Epithelial cell of proximal tubule (primary cell): ENCODE measurements at places on chromosomes 2 and 18.

GRCh38 chr2:159713631-159714246 is 1.4 kb downstream of the MARCHF7 start:
- DNase-seq: no peak

DNA sequence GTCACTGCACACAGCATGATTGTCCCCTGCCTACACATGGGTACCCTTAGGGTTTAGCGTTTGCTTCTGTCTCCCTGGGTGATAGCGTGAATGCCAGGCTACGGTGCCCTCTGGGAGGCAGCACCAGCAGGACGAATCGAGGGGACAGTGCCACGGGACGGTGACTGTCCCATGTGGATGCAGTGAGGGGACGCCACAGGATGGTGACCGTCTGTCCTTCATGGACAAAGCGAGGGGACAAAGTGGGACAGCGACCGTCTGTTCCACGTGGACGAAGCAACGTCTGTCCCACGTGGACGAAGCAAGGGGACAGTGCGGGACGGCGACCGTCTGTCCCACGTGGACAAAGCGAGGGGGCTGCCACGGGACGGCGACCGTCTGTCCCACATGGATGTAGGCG is 25.7 kb downstream of the CTDP1 start:
- no peak for DNase-seq

DNA sequence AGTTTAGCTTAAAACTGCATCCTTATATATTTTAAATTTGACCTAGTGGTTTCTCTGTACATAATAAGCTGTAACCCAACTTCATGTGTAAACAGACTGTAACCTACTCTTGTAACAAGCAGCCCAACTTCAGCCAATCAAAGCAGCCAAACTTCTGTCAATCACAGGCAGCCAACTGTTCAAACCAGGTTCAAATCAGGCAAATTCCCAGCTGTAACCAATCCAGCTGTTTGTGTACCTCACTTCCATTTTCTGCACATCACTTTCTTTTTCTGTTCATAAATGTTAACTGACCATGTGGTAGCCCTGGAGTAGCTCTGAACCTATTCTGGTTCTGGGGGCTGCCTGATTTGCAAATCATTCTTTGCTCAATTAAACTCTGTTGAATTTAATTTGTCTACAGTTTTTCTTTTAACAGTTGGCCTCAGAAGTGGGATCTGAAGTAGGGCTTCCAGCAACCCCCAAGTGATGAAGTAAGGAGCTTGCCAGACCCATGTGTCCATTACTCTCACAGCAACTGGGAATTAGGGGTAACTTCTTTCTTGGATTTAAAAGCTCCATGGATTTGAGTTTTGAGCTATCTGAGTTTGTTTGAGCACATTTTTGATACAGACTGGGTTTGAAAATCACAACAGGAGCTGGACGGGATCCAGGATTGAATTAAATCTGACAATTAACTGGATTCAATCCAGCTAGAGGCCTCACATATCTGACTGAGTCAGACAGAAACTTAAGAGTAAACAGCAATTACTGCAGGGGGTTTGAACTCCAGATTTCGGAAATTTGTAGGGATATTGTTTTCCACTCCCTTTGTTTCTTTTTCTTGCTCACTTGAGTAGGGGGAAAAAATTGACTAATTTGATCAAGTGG is 1569.7 kb upstream of the SLC39A10 start:
- DNase-seq: no peak

GRCh38 chr18:35811896-35812295 is 160.6 kb upstream of the RMP24 start:
- no peak for DNase-seq

DNA sequence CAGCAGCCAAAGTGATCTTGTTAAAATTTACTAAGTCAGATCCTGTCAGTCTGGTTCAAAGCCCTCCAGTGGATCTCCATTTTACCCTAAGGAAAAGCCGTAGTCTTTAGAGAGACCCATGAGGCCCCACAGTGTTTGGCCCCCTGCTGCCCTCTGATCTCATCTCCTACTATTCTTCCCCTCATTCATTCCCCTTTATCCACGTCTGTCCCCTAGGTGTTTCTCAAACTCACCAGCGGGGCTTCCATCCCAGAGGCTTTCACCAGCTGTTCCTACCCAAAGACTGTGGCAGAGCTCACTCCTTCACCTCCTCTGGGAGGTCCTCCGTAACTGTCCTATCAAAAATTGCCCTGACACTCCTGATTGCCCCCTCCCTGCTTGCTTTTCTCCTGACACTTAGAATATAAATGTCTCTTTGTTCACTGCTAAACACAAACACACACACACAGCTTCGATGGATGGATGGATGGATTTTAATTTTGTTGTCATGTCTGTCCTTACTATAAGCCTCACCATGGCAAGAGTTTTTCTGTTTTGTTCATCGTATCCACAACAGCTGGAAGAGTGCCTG is 26.1 kb downstream of the LIMS1 start:
- DNase-seq: no peak

- DNase-seq: peak; percentile 87
These were observed 4.2 kb upstream of the KLHL14 start for GRCh38 chr18:32777049-32777448.

GRCh38 chr2:20868377-20868776 is 45.5 kb upstream of the LDAH start:
- DNase-seq: no peak

GRCh38 chr2:161371869-161372268 is 44.2 kb upstream of the TBR1 start:
- DNase-seq: no peak

DNA sequence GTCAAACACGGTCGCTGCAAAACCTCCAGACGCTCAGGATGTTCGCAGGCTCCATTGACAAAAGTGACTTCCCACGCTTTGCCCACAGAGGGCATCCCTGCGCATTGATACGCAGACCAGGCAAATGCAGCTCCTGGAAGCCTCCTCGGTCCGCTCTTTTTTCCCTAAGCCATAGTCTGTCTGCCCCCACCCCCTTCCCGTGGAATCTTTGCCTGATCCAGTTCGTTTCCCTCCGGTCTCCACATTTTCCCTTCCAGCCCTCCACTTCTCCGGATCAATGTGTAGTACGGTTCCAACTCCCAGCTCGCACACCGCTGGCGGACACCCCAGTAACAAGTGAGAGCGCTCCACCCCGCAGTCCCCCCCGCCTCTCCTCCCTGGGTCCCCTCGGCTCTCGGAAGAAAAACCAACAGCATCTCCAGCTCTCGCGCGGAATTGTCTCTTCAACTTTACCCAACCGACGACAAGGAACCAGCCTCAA is at the start of gene DCC:
DCC (plus strand) TSS at position 307 of the 481 bp plus-strand sequence. CDS start 591 bp downstream, outside the sequence.
- DNase-seq: no peak

DNA sequence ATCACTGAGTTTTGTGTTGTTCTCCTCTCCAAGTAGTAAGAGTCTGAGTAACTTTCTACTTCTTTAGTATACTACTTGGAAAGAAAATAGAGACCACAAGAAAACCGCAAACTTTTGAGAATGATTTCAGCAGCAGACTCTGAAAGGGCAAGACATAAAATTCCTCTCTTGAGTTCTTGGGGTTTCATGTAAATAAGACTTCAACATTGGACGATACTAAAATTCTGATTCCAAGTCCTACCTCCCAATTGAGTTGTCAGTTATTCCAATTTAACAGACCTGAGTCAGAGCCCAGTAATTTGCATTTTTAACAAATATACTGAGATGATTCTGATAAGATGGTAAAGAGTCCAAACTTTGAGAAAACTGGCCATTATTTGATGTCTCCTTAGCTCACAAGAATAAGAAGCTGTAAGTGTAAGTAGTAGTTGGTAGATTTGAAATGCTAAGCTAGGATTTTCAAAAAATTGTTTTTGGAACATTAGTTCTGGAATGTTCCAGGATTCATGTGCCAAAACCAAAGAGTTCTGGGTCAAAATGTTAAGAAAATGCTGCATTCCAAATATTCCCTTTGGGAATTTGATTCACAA is 261.6 kb upstream of the SPOPL start:
- DNase-seq: no peak

- no peak for DNase-seq
These were observed 155.4 kb downstream of the SLC4A3 start for GRCh38 chr2:219782737-219783348.
